ENCODE measurements at places on chromosomes 5 and 9.
A peak's percentile ranks its signal among the peaks of the same experiment; 100 is the strongest.

DNA sequence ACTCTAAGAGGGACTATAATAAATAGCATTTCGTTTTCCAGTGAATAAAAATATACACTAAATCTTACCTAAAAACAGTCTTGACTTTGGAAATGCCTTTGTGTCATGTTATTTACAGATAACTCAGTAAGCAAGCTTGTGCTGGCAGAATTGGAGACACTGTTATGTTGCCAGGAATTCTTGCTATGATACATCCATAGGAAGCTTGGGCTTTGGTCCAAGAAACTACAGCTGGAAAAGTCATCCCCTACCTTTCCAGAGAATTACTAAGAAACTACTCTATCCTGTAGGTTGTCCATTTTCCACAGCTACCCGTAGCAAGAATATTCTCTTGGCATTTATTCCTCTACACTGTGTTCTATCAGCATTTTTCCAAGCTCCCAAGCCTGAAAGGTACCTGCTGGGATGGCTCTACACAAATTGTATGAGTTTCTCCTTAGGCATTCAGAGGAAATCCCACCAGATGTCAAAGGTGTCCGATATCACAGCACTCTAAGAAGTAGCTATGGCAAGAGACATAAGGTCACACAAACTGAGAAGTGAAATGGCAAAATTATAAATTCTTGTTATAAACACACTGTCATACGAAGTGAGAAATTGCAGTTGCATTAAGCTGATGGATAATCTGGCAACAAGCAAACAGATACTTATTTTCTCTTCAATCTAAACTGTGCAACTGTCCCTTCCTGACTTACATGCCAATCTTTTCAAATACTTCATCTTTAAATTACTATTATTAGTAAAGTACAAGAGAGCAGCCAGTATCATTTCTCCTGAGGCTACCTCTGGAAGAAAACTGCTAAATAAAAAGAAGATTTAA, 68.5 kb downstream of the MCTP1 start:
- no peak for DNase-seq

- no peak for DNase-seq
Observed at GRCh38 chr5:83172011-83172410, 94.7 kb downstream of the XRCC4 start.

GRCh38 chr5:50711280-50711679, 44.8 kb downstream of the PARP8 start:
- DNase-seq: peak; percentile 61

- peak; percentile 68 for DNase-seq
Observed at GRCh38 chr5:36389245-36389644, 87.5 kb upstream of the RANBP3L start.

- DNase-seq: peak; percentile 34
Observed at GRCh38 chr5:89106480-89106879, 223.5 kb upstream of the MEF2C start.

- DNase-seq: no peak
Observed at GRCh38 chr9:113356686-113357292, 7.4 kb downstream of the BSPRY start.

DNA sequence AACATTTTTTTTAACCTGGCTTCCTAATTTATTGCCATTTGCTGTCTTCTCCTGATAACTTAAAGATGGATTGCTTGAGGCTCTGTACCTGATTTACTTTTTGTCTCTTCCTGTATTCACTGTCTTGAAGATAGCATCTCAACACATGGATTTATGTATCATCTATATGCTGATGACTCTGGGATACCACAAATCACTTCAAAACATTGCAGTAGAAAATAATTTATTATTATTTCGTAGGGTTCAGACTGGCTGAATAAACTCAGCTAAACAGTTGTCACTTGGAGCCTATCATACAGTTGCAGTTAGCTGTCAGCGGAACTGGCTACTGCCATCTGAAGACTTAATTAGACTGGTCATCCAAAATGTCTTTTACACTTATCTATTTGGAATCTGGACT, 1025.2 kb upstream of the CDH18 start:
- no peak for DNase-seq

DNA sequence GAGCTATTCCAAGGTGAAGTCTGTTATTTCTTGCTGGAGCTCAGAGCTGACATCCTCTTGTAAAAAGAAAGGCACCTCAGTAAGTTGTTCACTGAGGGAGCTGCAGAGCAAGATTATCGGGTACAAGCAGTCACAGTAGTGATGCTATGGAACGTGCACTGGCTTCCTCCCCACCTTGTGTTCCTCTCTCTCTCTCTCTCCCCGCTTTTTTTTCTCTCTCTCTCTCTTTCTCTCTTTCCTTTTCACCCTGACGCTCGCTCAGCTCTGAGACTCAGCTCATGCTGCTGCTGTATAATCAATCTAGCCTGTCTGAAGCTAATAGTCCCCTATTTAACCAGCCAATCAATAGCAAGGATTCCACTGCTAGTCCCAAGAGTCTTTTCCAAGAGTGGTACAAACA, 587.6 kb upstream of the CDH18 start:
- DNase-seq: no peak

DNA sequence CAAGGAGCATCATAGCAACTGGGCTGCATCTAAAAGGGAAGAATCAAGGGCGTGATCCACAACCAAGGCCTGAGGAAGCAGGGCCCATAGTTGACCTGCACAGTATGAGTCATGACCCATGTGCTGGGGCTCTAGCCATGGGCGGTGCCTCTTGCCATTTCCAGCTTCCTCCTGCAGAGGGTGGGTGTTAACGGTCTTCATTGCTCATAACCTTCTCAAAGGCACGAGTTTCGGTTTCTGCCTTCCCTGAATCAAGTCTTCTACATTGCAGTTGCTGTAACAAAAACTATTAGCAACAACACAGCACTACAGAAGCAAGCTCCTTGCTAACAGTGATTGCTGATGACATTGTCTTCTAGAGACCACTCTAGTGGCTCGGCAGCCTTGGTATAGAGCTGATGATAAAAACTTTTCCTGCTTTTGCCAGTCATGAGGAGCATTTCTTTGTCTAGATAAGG, 66.9 kb downstream of the CTSL start:
- DNase-seq: peak; percentile 68

- DNase-seq: no peak
Observed at GRCh38 chr9:130349398-130349797, 83.8 kb downstream of the HMCN2 start.

DNA sequence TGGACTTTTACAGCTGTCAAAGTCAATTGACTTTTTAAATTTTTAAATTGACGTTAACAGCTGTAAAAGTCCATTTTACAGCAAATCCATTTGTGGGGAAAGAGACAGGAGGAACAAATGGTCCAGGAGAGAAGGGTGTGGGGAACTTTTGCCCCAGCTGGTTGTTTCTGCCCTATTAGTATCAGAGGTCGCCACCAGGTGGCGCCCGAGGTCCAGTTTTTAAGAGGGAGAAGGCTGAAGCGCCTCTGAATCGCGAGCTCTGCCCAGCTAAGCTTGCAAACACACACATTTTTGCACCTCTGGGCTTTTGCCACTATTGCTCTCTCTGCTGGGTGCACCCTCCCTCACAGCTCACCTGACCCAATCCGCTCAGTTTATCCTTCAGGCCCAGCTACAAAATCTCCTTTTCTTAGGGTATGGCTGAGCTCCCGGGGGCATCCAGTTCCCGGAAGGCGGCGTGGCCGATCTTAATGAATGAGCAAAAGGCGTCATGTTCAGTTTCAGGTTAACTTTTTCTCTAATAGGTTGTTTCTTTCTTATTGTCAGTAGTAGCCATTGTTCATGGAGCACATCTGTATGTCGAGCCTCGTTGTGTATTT, 6.3 kb upstream of the TTLL11 start:
- DNase-seq: peak; percentile 90

GRCh38 chr5:38996123-38996522, 78.1 kb downstream of the RICTOR start:
- DNase-seq: no peak

GRCh38 chr5:14408969-14409586, 172.5 kb upstream of the OTULINL start:
- no peak for DNase-seq

DNA sequence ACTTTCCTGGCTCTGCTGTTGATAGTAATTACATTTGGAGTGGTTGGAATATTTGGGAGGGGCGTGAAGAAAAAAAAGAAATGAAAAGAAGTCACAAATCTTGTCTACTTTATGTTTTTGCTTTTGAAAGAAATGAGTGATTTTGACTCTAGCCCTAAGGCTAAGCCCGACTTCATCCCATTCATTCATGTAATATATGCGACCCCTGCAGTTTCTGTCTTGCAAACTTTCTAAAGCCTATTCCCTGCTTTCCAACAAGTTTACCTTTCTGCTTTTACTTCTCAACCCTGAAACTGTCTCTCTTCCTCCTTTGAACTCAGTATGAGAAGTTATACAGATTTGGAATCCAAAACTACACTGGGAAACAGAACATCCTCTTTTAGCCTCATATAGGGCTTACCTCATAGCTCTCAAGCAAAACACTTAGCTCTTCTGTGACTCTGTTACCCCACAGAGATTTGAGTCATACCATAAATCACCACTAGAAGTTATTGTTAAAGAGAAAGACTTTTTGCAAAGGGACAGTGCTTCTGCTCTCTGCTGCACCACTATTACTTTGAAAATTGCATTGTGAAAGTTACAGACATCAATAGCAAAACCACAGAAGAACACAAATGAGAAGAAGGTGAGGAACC, 1.6 kb downstream of the CFAP95 start:
- peak; percentile 50 for DNase-seq

GRCh38 chr5:178383919-178384815, 151.6 kb upstream of the PHYKPL start:
- no peak for DNase-seq

- DNase-seq: no peak
Observed at GRCh38 chr9:80836013-80836412, 853.3 kb downstream of the TLE1 start.

Data from pons (tissue), 1 donor.